ENCODE measurements at places on chromosomes 2 and 18.
A peak's percentile ranks its signal among the peaks of the same experiment; 100 is the strongest.

DNA sequence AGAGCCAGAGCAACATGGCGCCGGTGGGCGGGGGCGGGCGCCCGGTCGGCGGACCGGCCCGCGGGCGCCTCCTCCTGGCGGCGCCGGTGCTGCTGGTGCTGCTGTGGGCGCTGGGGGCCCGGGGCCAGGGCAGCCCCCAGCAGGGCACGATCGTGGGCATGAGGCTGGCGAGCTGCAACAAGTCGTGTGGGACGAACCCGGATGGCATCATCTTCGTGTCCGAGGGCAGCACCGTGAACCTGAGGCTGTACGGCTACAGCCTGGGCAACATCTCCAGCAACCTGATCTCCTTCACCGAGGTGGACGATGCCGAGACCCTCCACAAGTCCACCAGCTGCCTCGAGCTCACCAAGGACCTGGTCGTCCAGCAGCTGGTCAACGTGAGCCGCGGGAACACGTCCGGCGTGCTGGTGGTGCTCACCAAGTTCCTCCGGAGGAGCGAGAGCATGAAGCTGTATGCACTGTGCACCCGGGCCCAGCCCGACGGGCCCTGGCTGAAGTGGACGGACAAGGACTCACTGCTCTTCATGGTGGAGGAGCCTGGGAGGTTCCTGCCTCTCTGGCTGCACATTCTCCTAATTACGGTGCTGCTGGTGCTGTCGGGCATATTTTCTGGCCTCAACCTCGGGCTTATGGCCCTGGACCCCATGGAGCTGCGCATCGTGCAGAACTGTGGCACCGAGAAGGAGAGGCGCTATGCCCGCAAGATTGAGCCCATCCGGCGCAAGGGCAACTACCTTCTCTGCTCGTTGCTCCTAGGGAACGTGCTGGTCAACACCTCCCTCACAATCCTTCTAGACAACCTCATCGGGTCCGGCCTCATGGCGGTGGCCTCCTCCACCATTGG is 507 bp downstream of the CNNM4 start:
- DNase-seq = peak; percentile 50

DNA sequence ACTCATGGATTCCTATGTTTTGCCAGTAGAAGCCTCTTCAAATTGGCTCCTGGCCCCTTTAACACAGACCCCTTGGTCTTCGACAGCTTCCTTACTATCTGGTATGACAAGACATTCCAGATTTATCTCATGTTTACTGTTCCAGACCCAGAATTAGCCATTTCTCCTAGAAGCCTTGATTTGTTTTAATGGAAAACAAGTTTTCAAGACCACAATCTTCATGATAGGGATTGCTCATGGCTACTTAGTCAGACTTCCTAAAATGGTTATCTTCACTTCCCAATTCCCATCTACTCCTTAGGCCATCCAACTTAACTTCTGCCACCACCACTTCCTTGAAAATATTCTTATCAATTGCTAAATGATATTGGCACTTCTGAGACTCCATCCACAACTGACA is 63.2 kb downstream of the TTC32 start:
- no peak for DNase-seq

- no peak for DNase-seq
These were observed 123.5 kb downstream of the ATAD2B start for GRCh38 chr2:23803264-23803964.

- no peak for DNase-seq
These were observed 46.3 kb upstream of the DARS1 start for GRCh38 chr2:136031711-136032110.

DNA sequence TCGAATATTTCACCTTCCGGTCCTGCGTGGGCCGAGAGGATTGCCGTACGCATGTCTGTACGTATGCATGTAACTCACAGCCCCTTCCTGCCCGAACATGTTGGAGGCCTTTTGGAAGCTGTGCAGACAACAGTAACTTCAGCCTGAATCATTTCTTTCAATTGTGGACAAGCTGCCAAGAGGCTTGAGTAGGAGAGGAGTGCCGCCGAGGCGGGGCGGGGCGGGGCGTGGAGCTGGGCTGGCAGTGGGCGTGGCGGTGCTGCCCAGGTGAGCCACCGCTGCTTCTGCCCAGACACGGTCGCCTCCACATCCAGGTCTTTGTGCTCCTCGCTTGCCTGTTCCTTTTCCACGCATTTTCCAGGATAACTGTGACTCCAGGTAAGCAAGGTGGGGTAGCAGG is at the start of gene SERPINB5:
Gene SERPINB5 (plus strand): TSS at position 291 of the 400 bp plus-strand sequence. CDS start 7,471 bp downstream, outside the sequence.
- peak; percentile 94 for DNase-seq

DNA sequence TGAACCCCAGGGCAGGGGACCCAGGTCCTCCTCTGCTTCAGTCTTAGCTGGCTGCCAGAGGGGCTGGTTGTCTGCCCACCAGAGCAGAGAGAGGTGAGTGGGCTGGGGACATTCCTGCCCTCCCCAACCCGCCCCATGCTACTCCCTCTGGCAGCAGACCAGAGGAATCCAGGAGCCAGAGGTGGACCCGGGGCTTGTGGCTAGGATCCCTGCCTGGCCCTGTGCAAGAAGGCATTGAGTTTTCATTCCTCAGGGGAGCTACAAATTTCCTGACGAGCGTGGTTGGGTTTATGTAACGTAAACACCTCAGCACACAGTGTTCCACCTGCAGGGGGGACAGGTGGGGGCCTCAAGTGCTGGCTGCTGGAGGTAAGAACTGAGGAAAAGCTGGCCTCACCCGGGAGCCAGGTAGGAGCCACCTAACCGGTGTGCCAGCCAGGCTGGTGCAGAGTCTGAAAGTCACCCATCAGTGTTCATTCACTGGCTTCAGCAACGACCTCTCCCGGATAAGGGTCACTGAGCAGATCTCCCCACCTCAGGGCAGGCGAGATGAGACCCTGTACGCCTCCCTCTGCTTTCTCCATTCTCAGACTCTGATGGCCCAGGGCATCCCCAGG is 246.8 kb downstream of the DYSF start:
- peak; percentile 1 for DNase-seq

DNA sequence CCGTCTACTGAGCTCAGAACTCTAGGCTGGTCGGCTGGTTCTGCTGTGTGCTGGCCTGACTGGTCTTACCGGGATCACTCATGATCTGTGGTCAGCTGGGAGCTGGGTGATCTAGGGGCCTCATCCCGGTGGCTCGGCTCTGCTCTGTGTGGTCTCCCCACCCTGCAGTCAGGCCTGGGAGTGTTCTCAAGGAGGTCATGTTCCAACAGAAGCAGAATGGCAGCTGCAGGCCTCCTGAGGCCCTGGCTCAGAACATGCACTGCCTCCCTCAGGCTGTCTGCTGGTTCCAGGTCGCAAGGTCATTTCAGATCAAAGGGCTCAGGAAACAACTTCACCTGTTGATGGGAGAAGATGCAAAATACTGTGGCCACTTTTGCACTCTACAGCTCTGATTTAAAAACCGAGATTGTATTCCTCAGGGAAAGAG is 81.1 kb upstream of the RFX8 start:
- DNase-seq = no peak

DNA sequence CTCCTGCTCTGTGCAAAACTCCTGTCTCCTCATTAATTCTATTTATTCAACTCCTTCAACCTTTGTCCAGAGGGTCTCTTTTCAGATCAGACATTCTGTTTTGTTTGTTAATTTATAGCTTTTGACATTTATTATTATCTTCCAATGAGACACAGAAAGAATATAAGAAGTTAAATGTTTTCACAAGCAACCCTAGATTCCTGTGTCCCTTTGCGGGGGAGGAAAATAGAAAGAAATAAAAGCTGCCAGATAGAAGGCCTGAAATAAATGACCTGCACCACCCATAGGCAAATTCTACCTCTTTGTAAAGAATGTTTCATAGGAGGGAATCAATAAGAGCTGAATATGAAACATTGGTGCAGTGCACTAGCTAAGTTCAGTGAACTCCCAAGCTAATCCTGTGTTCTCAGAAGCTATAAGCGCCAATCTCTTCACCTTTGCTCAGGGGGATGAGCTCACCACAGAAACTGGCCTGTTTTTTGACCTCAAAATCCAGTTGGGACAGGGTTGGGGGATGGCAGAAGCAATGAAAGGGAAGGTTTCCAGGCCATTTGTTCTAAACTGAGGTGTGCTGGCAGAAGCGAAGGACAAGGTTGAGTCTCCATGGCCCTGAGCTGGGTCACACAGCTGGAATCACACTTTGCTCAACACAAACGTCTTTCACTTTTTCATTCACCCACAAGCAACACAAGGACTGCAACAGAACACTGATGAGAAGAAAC is 258.6 kb downstream of the NRXN1 start:
- no peak for DNase-seq

DNA sequence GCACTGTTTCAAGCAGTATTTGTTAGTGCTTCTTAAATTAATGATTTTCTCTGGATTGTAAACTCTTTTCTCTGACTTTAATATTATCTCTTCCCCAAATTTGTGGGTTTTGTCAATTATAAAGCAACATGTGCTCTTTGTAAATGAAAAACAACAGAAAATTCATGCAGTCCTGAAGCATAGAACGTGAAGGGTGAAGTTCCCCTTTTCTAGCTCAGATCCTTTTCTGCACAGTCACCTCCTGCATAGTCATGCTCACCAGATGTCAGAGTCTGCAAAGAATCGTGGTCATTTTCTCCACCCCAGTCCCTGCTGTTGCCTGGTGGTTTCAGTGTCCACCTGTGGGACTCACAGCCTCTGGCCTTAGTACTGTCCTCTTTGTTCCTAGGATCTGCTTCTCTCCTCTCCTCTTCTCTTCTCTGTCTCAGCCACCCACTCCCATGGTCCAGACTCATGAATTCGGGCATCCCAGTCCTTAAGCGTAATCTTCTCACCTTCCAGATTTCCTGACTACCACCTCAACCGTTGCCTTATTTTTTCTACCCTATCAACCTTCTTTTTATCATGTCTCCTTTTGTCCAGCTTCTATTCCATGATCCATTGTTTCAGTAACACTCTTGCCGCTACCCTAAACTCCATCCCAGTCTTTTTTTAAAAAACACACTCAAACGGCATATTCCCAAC is 229.1 kb downstream of the RTP5 start:
- no peak for DNase-seq

DNA sequence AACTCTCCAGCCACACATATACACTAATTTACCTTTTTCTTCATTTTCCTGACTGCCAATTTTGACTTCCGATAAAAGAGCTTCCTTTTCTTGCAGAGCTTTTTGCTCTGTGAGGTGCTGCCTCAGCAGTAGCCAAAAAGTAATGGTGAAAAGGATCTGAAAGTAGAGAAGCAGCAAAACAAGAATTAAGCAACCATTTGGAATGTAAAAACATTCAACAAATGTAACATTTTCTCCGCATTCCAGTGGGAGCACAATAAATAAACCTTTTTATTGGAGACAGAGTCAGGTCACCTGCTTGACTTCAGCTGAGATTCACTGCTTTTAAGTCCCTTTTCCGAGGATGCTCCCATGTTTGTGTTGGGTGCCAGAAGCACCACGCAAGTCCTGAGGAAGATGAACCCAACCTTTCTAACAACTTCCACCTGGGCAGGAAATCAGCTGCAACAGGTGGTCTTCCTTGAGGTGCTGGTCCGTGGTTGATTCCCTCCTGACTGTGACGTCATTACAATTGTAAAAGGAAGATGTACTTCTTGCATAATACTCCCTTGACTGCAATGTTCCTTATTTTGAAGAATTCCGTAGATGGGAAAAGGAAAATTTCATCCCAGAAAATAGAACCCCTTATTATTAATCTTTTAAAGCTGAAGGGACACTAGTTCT is 265.5 kb downstream of the NAPG start:
- no peak for DNase-seq

GRCh38 chr18:24043403-24043802 is 28.8 kb downstream of the TTC39C start:
- DNase-seq = no peak

DNA sequence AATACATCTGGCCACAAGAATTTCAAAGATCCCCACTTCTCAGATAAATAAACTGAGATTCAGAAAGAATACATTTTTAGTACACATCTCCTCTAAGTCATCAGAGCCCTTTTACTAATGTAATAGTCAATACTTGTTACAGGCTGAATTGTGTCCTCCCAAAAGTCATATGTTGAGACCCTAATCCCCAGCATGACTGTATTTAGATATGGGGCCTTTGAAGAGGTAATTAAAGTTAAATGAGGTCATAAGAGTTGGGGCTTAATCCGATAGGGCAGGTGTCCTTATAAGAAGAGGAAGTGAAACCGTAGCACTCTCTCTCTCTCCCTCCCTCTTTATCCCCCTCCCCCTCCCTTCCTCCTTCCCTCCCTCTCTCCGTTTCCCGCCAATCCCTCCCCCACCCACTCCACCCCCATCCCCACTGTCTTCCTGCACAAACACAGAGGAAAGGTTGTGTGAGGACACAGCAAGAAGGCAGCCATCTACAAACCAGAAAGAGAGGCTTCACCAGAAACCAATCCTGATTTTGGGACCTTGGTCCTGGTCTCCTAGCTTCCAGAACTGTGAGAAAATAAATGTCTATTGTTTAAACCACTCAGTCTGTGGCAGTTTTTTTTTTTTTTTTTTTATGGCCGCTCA is 66.6 kb upstream of the ZNF397 start:
- peak; percentile 70 for DNase-seq

GRCh38 chr2:18047896-18048657 is 169.6 kb downstream of the KCNS3 start:
- no peak for DNase-seq

GRCh38 chr2:152078662-152079061 is 20.2 kb downstream of the CACNB4 start:
- no peak for DNase-seq

Measured in NCI-H1417 (cell line).